ENCODE measurements at places on chromosomes 4 and X.

DNA sequence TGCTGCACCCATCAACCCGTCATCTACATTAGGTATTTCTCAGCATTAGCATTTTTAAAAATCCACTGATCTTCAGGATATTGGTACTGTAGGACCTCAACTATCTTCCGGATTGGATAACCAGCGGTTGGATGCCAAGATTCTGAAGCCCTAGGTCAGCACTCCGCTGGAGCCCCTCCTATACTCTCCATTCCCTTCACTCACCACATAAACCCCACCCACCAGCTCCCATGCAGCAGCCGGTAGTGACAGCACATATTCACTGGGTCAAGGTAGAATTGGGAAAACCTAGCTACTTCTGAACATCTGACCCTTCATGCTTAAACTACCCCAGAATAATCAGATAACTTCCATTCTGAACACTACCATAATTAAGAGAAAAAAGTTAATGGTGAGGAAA is 134.9 kb downstream of the CORIN start:
- no peak for DNase-seq

- DNase-seq, result no peak
These were observed 81.7 kb downstream of the SLC10A7 start for GRCh38 chr4:146439999-146440398.

GRCh38 chr4:784401-785331 is 41.3 kb downstream of the CPLX1 start:
- DNase-seq, result no peak

- DNase-seq, result peak; percentile 51
These were observed 918 bp upstream of the FGFRL1 start for GRCh38 chr4:1010395-1011021.

- no peak for DNase-seq
These were observed 16.0 kb downstream of the TNMD start for GRCh38 chrX:100600758-100601157.

- no peak for DNase-seq
These were observed 11.5 kb downstream of the LIAS start for GRCh38 chr4:39470402-39470801.

GRCh38 chr4:152708361-152708760 is 28.6 kb upstream of the TMEM154 start:
- DNase-seq, result no peak

DNA sequence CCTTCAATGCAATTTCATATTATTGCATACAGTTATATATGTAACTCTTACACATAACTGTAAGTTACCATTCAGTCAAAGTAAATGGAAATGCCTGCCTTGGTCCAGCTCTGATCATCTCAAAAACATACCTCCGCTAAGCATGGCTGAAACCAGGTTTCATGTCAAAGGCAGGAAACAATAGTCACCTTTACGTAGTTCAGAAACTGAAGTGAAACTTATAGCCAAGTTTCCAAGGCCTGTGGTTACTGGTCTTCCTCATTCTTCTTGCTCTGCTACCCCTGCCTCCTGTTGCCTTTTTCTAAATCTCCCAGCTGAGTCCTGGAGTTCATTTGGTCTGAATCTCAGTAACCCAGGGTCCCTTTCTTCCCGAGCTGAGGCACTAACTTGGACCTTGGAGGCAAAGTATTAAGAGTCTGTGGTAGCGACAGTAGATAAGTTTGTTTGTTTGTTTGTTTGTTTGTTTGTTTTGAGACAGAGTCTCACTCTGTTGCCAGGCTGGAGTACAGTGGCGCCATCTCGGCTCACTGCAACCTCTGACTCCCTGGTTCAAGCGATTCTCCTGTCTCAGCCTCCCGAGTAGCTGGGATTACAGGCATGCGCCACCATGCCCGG is 30.8 kb downstream of the DAPP1 start:
- no peak for DNase-seq

DNA sequence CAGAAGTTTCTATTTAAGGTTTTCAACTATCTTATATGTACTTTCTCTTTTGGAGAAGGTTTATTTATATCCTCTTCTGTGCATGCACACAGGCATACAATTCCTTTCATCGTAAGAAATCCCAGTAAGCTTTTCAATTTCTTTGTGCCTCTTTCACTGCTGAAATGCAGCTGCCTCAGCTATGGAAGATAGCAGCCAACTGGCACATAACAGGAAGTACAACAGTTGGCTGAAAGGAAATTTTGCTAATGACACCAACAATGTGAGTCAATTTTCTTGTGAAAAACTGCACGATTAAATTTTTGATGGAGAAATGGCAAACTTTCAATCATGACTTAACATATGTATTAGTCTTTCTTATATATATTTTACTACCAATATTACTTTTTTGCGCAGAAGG is 74.5 kb upstream of the PAQR3 start:
- DNase-seq, result no peak

- no peak for DNase-seq
These were observed 71.3 kb upstream of the ACSL1 start for GRCh38 chr4:184896868-184897715.

DNA sequence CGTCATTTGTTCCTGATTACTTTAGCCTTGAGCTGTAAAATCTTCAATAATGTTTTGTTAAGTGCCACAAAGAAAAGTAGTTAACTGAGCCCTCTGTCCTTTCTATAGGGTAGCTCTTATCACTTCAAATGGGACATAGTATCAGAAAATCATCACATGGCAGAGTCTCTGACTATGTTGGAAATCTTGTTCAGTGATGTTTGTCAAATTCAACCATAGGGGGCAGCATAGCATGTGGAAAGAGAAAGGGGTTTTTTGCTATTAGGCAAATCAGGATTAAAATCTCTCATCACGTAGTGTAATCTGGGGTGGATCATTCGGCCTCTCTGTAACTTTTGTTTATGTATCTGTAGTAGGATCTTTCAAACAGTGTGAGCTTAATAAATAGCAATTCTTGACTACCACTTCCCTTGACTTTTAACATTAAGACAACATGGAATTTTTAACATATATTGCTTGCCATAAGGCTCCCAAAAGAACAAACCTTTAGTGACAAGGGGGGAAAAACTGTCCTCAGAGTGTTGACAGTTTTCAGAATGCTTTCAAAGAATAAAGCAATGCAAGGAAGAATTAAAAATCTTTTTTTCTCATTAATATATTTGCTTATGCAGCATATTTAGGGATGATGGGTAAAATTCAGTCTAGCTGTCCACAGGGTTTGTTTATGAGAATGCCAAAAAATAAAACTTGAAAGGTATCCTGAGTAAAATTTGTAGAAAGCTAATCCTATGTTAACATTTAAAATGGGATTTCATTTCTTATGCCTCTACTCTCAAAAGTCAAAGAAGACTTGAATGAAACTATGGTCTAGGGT is 127.2 kb downstream of the FBXW7 start:
- DNase-seq, result peak; percentile 14

DNA sequence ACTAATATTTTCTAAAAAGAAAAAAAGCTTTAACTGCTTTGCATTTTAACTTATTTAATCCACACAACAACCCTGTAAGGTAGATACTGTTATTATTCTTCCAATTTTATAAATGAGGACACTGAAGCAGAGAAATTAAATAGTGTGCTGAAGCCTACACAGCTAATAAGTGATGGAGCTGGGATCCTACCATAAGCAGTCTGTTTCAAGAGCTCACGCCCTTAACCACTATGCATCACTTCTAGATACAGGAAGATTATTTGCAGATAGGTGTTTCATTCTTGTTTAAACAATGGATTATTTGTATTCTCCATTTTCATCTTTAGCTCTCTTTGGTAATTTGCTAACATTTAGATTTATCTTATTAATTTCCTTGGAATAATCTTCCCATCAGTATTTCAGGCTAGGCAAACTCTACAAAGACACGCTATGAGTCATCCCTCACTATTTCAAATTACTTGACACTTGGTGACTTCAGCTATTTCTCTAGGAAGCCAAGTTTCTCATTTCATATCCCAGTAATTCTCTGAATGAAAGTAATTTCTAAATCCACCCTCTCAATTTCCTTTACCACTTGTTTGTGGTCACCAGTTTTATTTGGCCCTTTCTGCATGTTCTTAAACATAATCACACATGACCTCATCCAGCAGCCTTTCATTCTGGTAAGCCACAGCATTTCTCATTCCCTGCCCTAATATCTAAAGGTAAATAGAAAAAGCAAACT is 67.3 kb downstream of the ASB9 start:
- DNase-seq, result no peak

DNA sequence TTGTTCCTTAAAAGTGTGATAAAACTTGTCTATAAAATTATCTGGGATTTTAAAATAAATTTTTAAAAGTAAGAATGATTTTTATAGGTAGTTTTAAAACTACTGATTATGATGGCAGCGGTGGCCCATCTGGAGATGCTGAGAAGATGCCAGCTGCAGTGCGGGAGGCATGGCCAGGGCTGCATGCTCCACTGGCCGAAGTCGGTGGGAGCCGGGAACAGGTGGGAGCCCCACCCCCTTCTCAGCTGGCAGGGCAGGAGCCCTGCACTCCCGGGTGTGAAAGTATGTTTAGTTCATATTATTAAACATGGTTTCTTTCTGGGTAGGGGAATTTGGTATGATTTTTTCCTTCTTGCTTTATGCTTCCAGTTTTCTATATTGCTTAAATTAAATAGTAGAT is 63.8 kb downstream of the CORIN start:
- no peak for DNase-seq

DNA sequence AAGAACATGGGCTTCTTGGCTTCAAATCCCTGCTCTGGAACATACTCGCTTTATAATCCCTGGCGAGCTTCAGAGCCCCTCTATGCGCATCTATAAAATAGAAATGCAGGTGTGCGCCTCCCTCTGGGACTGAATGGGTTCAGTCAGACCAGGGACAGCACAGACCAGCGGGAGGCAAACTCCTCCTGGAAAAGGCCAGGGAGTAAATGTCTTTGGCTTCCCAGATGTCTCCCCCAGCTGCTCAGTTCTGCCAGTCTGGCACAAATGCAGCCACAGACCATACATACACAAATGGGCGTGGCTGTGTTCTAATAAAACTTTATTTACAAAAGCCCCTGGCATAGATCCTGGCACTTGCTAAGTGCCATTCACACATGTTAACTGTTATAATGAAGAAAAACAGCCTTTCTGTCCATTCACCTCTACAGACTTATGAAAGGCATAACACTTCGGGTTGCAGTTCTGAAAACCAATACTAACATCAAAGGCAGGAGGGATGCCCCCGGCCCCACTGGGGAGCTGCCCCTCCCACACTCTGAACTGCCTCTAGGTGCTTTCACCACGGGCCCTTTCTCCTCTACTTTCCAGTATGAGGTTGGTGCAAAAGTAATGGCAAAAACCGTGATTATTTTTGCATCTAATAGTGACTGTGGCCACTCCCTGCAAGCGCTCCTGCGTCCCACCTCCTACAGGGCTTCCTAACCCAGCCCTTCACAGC is 4.6 kb downstream of the JAKMIP1 start:
- no peak for DNase-seq

Measured in effector CD4-positive, alpha-beta T cell (primary cell).